ENCODE measurements at places on chromosomes 2 and 18.

GRCh38 chr2:11672407-11672806 is 2.4 kb upstream of the NTSR2 start:
- no peak for DNase-seq

- no peak for DNase-seq
Measured at GRCh38 chr2:40161986-40162385, 289.9 kb downstream of the SLC8A1 start.

DNA sequence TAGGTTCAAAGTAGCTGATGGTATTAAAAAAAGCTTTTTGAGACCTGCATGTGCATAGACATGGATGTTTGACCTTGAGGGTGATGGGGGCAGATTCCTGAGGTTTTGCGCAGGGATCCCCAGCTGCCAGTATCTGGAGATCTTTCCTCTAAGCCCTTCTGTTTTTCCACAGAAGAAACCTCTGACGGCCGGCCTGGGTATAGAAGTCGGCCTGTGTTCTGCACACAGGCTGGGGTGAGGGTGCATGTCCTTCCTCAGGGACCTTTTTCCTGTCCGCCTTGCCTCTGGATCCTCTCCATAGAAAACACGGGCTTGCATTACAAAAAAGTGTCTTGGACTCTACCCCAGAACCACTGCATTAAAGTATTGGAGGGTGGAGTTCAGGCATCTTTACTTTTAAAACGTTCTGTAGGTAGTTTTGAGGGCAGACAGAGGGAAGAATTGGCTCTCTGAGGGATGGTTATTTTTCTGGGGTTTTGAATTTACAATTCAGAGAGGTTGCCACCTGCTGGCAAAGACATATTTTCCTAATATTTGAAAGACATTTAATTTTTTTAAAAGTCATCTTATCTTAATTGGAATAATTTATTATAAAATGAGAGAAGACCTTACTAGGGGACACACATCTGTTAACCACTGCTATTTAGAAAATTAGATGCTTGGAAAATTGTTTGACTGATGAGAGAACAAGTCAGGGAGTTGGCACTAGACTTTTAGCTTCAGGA is 350.6 kb downstream of the DCDC2C start:
- no peak for DNase-seq

DNA sequence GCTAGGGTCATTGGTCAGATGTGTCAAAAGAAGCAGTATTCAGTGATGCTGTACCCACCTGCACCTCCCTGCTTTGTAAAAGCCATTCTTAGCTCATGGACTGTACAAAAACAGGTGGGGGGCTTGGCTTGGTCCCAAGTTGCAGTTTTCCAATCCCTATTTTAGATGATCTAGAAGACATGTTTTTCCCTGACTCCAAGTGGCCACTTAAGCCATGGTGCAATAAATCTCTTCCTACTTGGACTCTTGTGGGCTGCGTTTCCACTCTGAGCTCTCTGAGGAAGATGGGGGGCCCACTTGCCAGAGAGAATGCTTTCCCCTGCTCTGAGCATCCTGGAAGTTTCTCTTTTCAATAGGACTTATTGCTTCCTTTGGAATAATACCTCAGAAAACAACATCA is 57.0 kb upstream of the SPP2 start:
- DNase-seq, result no peak

DNA sequence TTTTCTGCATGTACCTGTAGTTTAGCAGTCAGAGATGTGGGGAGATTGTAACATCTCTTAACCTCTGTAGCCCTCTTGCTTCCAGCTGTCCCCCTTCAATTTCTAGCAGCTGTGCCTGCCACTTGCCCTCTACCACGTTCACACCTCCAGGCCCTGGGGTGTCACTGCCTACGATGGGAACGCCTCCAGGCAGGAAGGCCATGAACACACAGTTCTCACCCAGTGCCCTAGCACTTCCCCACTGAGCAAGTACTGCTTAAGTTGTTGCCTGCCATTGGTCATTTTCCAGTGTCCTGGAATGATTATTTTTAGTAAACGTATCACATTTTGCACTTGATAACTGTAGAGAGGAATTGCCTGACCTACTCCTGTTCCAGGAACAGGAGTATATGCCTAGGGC is 77.1 kb upstream of the B3GNT7 start:
- no peak for DNase-seq

DNA sequence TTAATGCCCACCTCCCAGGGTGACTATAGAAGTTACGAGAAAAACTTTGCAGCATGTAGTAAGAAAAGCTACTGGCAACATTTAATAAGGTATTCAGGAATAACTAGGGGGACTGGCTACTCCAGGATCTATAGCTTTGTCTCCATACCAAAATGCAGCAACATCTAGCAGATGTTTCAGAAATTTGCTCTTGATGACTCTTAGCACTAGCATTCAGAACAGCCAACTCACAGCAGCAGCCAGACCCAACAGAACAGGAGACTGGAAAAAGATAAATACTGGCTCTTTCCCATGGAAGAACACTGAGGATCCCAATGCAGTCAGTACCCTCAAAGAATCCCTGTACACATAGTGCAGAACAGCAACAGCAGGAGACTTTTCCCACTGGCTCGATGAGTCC is 105.0 kb downstream of the PRKRA start:
- DNase-seq, result no peak

DNA sequence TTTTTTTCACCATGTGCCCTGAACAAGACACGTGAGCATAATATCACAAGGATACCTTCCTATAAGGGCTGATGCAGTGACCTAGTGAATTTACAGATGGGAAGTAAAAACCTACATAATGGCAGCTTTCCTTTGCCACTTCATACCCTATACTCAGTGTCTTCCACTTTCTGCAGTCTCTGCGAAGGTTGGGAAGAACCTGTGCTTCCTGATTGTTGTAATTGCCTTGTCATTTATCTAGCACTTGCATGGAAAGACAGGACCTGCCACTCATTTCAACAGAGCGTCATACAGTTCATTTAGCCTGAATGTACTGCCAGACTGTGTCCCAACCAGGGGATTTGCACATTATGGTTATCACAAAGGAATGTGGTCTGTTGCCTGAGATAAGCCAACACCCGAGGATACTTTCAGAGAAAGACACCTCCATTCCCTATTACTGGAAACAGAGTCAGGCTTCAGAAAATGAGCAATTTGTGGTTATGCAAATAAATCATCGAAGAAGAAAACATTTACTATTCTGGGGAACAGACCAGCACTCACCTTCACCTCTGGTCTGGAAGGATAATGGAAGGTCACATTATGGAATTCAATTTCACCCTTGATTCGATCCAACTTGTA is 55.0 kb downstream of the ABCB11 start:
- DNase-seq, result peak; percentile 23

- DNase-seq, result no peak
Measured at GRCh38 chr18:10308154-10308553, 146.3 kb upstream of the APCDD1 start.

DNA sequence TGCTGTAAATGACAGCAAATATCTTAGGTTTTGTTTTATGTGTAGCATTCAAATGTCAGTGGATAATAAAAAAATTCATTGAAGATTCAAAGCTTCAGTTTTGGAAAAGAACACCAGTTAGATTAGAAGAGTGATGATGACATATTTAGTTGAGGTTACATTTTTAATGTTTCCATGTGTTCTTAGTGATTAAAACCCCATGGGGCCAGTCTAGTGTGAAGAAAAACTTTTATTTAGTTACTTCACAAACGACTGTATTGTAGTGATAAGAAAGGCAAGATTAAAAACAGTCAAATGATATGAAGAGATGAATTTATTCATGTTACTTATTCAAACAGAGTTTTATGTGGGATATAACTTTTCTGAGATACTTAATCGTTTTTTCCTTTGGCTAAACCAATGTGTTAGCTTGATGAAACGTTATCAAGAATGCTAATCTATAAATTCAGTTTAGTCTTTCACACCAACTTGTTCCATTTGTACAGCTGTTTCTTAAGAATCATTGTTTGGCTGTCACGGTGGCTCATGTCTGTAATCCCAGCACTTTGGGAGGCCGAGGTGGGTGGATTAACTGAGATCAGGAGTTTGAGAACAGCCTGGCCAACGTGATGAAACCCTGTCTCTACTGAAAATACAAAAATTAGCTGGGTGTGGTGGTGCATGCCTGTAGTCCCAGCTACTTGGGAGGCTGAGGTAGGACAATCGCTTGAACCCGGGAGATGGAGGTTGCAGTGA is 11.6 kb downstream of the BMPR2 start:
- no peak for DNase-seq

GRCh38 chr2:135762022-135762421 is 20.4 kb downstream of the UBXN4 start:
- DNase-seq, result no peak

GRCh38 chr2:45892757-45893156 is 241.3 kb downstream of the PRKCE start:
- DNase-seq, result no peak

- no peak for DNase-seq
Measured at GRCh38 chr2:234763002-234763873, 188.6 kb upstream of the SH3BP4 start.

Data from T-helper 1 cell (primary cell).